ENCODE measurements at places on chromosomes 3 and 15.
A peak's percentile ranks its signal among the peaks of the same experiment; 100 is the strongest.

GRCh38 chr15:52100807-52101442, 11.7 kb downstream of the BCL2L10 start:
- no peak for DNase-seq

- peak; percentile 78 for DNase-seq
These were observed 110.3 kb upstream of the KLF13 start for GRCh38 chr15:31216215-31216911.

DNA sequence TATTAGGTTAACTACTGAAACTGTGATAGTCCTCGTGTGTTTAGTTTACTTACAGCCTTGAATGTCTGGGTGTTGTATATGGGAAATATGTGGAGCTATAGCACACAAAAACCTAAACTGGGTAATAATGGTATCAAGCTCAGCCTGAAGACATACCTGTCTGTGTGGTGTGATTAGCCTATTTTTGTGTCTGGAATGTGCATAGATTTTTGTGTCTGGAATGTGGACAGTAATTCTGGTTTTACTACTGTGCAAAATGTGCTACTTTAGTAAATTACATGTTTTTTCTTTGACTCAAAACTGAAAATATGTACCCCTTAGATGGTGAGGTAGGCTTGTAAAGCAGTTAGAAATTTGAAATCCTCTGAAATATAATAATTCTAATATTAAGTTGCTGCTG, 43.5 kb downstream of the CHD2 start:
- no peak for DNase-seq

- DNase-seq, result no peak
These were observed 26.4 kb upstream of the MYZAP start for GRCh38 chr15:57565311-57565710.

DNA sequence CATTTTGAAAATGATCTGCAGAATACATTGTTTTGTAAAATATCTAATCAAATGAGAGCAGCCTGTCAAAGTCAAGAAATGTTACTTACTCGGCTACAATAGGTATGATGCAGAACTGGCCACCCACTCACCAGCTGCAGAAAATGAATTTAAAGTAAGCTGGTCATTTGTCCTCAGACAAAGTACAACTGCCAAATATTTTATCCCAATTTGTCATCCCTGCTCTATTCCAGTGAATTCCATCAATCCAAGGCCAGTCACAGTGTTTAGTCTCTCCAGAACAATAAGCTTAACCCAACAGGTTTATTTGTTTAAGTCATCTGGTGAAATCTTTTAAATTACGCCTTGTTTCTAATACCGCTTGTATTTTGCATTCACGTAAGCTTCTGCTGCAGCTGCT, 46.6 kb upstream of the TCF12 start:
- no peak for DNase-seq
